Upper lobe of left lung (tissue), 6 donors: ENCODE measurements at places on chromosomes 4 and X. TPM values are rescaled to one million over a fixed set of nuclear protein-coding genes. Genes with fewer than 3 reads are reported as not detected.

DNA sequence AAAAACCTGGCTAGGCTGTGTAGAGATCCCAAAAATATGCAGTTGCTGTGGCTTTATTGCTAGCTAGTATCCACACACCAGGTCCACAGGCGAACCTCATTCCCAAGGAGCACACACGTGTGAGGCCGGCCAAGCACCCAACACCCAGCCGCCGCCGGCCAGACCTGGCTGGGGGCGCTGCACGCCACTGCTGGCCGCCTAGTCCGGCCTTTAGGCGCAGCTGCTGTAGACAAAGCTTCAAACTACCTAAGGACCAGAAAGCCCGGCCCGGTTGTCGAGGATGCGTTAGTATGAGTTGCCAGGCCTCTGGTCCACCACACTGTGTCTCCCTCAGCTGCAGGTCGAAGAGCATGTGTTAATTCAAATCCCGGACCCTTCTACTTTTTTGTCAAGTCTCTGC is 3.1 kb downstream of the POU3F4 start:
- peak; percentile 30 for DNase-seq

DNA sequence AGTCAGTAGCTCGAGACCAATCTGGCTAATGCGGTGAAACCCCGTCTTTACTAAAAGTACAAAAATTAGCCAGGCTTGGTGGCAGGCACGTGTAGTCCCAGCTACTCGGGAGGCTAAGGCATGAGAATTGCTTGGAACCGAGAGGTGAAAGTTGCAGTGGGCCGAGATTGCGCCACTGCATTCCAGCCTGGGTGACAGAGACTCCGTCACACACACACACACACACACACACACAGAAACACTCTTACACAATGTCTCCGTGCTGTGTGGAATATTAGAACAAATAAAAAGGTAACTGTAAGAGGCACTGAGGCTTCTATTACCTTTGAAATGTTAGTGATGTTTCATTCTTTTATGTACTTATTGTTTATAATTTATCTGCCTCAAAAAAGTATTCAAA is 326.6 kb downstream of the GPAT3 start:
- DNase-seq = peak; percentile 66

GRCh38 chr4:33579951-33580350 is 2664.4 kb downstream of the ARAP2 start:
- no peak for DNase-seq

- no peak for DNase-seq
Measured at GRCh38 chrX:41033299-41033698, 51.9 kb upstream of the USP9X start.

DNA sequence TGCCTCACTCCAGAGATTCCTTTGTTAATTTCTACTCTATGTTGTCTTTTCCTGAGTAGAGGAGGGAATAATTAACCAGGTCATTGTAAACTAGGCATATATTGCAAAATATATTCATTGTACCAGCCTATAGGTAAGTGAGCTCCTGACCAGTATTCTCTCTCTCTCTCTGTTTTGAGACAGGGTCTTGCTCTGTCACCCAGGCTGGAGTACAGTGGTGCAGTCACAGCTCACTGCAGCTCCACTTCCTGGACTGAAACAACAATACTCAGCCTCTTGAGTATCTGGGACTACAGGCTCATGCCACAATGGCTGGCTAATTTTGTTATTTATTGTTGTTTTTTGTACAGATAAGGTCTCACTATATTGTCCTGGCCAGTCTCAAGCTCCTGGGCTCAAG is 198.3 kb downstream of the ARAP2 start:
- no peak for DNase-seq

IL2 gene
- total RNA-seq = 1.8 TPM

FANCB gene
- 0.69 TPM for total RNA-seq

DNA sequence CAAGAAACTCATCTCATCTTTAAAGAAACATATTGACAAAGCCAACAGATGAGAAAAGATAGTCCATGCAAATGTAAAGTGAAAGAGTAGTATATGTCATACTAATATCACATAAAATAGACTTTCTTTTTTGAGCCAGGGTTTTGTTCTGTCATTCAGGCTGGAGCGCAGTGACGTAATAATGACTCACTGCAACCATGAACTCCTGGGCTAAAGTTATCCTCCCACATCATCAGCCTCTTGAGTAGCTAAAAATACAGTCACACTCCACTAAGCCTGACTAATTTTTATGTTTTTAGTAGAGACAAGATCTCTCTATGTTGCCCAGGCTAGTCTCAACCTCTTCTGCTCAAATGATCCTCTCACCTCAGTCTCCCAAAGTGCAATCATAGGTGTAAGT is 51.8 kb upstream of the TRAM1L1 start:
- DNase-seq = no peak

GRCh38 chr4:36509845-36510244 is 228.4 kb downstream of the DTHD1 start:
- no peak for DNase-seq

DNA sequence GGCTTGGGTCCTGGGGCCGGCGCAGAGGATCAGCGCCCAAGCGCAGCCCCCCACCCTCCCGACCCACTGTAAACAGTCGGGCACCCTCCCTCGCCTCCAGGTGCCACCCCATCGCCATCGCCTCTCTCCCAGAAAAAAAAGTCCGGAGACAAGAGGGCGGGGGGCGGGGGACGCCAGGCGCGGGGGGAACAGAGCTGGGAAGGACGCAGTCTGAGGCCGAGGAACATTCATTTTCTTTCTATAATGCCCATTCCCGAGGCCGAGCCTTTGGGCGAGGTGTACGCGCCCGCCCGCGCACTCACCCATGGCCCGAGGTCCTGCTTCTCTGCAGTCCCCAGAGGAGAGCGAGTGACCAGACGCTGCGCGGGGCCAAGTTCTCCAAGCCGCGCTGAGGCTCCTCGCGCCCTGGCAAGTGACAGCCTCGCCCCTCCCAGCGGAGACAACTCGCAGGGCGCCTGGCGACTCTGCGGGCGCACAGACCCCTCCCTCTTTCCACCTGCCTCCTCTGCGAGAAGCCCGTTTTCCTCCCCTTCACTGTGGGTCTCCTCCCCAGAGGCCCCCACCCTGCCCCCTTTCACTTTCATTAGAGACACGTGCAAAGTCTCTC is 63.5 kb upstream of the WDR17 start:
- peak; percentile 88 for DNase-seq

DNA sequence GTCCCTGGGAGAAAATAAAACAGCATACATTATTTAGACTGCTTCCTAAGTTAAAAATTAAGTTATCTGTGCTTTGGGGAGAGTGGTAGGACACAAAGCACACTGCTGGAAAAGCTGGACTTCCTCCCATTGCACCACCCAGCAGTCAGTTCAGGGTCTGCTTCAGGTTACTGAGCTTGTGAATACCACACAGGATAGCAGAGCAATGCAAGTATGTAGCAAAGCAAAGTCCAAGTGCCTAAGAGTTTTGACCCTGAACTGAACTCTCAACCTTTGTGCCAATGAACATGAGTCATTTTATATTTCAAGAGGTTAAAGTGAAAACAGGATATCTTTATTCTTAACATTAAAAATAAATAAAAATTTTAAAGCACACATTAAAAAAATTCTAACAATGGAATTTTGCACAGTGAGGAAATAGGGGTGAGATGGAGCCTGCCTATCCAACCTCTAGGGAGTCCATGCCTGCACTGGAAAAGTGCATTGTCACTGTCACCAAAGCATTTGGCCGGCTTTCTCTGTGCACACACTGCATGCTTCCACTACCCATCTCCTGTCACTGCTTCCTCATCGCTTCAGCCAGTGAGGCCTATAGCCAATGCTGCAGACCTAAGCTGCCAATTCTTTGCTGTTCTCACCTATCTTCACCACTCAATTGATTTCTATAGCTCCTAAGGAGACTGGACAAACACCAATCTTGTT is 50.9 kb downstream of the ABCG2 start:
- no peak for DNase-seq

TLR10 gene
- total RNA-seq = 0.79 TPM

UNC5C gene
- total RNA-seq = 2.6 TPM

DNA sequence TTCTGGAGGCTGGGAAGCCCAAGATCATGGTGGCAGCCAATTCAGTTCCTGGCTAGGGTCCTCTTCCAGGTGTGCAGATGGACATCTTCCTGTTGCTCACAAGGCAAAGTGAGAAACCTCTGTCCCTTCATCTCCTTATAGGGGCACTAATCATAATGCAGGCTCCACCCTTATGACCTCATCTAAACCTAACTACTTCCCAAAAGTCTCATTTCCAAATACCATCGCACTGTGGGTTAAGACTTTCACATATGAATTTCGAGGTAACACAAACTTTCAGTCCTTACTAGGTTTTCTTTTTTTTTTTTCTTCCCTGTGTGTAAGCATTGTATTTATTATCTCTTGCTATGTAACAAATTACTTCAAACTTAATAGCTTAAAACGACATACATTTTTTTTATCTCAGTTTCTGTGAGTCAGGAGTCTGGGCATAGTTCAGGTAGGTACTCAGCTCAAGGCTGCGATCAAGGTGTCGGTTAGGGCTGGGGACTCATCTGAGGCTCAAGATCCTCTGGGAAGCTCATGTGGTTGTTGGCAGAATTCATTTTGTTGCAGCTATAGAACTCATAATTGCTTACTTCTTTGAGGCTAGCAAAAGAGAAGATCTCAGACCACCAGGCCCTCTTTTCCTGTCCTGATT is 204.7 kb upstream of the STK26 start:
- no peak for DNase-seq

GRCh38 chr4:148315049-148315448 is 127.2 kb downstream of the NR3C2 start:
- DNase-seq = no peak

- DNase-seq = peak; percentile 87
Measured at GRCh38 chr4:72567821-72568675, 973 bp downstream of the ADAMTS3 start.

DNA sequence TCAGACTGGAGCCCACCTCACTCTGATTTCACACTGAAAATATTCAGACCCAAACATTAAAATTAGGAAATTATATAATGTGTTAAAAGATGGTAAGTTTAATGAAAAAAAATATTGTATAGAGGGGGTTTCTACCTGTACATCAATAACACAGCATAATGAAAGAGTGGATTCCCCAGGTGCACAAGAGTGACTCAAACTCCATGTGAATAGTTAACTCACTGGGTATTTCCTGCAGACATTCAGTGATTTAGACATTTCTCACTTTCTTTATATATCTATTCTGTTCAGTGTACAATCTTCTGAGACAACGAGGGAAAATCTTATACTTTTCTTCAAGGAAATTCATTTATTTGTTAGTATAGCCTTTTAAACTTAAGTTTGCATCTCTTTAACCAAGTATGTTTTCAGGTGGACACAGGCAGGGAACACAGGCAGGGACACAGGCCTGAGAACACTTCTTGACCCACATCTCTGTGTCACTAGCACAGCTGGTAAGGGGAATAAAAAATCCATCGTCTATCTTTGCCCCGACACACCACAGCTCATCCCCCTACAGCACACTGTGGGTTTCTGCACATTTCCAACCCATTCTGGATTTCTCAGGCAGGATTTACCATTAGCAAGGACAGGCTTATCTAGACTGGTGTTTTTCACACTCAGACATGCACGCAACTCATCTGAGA is 525.5 kb upstream of the BOD1L1 start:
- no peak for DNase-seq

GRCh38 chrX:120517936-120518335 is 42.8 kb downstream of the CUL4B start:
- no peak for DNase-seq

- no peak for DNase-seq
Measured at GRCh38 chr4:103721251-103721650, 1.5 kb upstream of the TACR3 start.

GPR82 gene
- 0.30 TPM for total RNA-seq

DNA sequence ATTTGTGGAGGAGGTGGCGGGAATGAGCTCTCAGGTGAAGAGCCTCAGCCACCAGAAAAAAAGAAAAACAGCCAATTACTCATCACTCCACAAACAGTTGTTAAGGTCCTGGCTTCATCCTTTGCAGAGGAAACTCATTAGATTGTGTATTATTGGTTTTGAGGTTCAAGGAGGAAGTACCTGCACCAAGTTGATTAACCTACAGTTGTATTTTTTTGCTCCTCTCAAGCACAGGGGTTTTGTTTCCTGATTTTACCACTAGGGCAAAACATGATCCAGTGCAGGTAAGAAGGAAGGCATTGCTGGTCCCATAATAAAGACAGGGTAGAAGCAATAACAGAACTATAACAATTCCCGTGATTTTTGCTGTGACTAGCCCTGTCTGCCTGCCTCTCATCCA is 84.0 kb upstream of the QRFPR start:
- no peak for DNase-seq

- DNase-seq = no peak
Measured at GRCh38 chrX:150546711-150547153, 21.7 kb upstream of the MTM1 start.

RAB28 gene
- 16.3 TPM for total RNA-seq
